Stimulated activated CD4-positive, alpha-beta T cell treated with anti-CD3 and anti-CD28 coated beads, Interleukin-1b, Interleukin-23, amount 100 ng/mL, for 24 hours (primary cell): ENCODE measurements at places on chromosomes 6 and 20.

DNA sequence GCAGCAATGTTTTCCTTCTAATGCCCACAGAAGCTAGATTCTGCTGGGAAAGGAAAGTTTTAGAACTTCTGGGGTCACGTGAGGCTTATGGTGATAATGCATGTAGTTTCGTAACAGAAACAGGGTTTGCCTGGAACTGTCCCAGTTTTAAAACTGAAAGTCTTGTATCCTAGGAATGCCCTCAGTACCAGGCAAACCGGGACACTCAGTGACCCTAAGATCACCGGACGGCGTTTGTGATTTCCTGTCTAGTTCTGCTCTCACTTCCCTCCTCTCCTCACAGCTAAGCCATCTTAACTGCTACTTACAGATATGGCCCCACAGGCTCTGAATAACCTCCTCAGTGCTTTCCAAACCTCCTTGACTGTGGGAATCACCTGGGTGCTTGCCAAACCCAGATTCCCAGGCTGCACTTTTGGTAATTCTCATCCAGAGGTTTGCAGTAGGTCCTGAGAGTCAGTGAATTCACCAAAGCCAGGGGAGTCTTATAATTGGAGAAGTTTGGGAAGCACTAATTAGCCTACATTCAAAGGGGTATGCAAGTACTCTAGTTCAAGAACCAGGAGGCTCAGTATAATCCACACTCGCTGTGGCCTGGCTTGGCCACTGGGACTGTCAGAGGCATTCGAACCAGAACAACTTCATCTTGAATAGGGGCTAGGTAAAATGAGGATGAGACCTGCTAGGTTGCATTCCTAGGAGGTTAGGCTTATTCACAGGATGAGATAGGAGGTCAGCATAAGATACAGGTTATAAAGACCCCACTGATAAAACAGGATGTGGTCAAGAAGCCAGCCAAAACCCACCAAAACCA lies 231.6 kb upstream of the MYLIP start:
- DNase-seq = no peak

DNA sequence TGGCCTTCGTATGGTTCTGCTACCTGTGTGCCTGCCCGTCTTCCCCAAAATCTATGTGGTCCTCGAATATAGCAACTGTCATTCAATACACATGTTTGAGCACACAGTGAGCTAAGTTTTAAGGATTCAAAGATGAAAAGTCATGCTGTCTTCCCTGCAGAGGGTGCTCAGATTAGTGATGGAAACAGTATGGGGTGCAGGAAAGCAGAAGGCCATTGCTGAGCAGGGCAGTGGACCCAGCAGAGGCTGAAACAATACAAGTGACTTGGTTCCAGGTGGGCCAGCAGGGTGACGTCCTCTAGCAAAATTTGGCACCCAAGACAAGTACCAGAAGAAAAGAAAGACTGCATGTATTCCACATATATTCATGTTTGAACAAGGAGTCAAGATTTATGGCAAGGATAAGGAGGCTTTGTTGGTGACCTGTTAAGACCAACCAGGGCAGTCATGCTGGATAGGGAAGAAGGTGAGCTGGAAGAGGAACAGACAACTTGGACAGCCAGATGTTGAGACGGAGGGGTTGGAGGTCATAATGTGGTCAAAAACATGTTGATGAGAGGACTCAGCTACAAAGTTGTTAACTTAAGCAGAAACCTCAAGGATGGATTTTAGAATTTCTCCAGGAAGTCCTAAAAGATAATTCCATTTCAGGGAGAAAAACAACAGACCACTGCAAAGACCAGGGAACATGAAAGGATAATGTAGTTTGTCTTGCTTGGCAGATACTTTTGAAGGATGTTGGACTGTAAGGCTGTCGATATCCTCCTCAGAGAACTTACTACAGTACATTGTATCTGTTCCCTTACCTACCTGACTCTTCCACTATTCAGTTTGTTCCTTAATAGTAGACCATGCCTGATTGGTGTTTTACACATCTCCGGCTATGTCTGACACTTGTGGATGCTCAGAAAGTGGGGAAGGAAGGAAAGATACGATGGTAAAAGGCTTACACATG lies 2.5 kb downstream of the HLA-DQA1 start:
- DNase-seq = no peak

- DNase-seq = no peak
These were observed 29.5 kb downstream of the ZBP1 start for GRCh38 chr20:57590485-57591288.

DNA sequence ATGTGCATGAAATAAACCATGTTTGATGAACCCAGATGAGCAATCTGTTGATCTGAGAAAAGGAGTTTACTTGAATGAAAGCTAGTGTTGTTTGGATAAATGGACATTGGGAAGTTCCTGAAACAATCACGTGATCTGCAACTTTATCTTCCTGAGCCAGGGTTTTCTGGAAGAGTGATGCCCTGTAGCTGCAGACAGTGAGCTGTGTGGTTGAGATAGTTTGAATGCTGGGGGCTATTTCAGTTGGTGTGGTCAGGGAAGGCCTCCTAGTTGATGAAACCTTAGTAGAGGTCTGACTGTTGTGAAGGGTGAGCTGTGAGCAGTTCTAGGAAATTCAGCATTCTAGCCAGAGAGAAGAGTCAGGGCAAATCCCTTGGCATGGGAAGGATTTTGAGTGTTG lies 643.7 kb downstream of the UTRN start:
- DNase-seq = no peak

- DNase-seq = no peak
These were observed 164.4 kb downstream of the SIM1 start for GRCh38 chr6:100300221-100300736.

DNA sequence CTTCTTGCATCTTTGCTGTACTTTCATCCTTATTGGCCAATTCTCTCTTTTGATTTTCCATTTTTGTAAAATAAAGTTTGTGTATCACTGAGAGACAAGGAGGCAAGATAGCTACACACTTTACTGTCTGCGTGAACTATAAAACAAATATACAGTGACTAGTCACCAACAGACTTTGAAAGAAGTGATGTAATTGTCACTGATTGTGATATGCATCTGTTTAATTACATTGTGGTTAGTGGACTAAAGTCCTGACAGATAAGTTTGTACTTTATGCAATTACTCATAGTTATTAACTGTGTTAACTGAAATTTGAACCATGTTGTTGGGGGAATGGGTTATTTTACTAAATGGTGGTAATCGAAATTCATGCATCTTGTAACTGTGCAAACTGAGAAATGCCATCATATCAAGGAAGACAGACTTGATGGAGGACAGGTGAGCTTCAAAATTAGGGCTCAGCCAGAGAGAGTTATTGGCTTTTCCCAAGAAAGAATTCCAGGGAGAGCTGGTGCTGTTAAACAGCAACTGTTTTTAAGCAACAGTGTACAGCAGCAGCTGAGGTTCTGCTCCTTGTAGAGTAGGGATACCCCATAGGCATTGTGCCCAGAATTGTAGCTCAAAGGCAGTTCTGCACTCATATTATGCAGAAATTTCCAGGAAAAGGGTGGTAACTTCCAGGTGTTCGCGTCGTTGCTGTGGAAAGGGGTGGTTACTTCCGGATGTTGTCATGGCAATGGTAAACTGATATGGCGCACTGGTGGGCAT lies 62.9 kb downstream of the EFHC1 start:
- no peak for DNase-seq

DNA sequence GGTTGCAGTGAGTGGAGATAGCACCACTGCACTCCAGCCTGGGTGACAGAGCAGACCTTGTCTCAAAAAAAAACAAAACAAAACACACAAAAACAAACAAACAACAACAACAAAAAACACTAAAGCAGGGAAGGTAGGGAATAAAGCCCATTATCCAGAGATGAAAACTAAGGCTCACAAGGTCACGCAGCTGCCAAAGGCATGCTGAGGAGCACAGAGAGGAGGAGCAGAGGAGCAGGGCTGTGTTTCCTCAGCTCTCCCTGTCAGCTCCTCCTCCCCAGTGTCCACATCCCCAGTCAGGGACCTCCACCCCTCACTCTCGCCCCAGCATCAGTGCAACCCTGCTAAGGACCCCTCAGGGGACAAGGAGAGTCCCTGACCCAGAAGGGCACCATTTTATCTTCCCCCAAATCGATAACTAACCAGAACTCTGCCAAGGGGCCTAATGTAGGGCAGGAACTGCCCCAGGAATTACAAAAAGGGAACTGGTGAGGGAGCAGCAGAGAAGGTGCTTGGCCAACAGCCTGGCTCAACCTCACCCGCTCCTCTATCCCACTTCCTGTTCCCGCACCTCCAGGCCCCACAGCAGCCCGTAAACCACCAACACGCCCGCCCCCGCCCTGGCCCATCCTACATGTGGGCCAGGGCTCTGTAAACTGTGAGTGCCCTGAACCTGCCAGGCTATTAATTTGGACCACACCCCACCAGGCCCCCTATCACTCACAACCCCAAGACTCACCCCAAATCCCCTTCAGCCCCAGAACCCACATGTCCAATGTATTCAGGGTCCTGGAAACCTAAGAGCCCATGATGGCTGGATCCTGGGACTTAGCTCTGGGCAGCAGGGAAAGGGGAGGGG lies 9.0 kb downstream of the TEAD3 start:
- no peak for DNase-seq

DNA sequence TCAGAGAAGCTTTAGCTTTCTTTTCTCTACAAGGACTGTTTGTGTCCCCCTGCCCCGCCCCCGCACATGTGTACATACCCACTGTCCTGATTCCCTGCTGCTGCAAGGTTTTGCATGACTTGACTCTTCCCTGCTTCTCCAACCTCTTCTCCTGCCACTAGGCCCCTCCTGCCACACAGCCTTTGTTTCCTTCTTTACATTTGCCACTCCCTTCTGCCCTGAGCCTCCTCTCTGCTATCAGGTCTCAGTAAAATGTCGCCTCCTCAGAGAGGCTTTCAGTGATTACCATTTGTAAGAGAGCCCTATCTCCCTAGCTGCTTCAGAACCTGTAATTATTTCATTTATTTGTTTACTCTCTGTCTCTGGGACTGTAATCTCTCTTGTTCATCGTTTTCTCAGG lies 56.4 kb upstream of the VSTM2L start:
- no peak for DNase-seq

DNA sequence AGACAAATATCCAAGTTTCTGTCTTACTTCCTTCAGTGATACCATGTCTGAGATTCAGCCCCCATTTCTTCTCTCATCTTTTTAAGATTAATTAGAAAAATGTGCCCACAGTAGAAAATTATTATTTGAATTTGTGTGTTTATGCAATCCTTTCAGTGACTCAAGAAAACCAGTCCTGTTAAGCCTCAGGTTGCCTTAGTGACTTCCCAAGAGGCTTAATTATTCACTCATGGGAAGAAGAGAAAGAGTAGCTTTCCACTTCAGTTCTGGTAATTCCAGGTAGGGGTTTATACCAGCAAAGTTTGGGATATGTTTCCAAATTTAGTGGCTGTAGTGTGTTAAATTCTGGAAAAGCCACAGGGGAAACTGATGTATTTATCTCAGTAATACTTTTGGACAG lies 149.1 kb downstream of the RIMS1 start:
- no peak for DNase-seq

DNA sequence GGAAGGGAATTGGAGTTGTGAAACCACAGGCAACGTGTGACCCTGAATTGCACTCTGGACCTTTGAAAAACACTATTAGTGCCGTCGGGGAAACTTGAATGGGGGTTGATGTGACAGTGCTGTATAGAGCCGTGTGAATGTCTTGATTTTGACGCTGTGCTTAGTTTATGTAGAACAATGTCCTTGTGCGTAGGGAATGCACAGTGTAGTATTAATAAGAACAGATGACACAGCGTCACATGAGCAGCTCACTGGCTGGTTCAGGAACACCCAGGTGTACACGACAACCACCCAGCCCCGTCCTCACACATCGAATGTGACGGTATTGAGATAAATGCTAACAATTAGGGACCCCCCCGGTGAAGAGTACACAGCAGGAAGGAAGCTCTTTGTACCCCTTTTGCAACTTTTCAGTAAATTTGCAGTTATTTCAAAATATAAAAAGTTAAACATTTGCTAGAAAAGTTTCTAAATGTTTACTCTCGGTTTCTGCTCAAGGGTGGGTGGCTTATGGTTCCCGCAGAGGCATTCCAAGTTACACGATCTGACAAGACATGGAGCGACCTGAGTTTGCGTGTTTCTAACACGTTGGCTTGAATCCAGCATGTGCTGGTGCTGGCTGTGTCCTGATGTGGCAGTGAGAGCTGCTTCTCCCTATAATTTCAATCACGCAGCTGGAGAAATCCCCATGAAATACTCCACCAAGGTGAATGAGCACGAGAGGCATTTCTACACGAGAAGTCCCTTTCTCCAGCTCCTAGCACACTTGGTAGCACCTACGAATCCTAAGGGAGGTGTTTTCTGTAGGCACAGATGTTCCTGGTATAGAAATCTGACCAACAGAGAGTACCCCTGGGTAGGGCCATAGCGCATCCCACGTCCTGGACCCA lies 208.0 kb upstream of the EXOC2 start:
- no peak for DNase-seq
